ENCODE measurements at places on chromosomes 2 and 18.

- DNase-seq = no peak
These were observed 934 bp downstream of the ZNF804A start for GRCh38 chr2:184599054-184599871.

- no peak for DNase-seq
These were observed 187.4 kb downstream of the ALK start for GRCh38 chr2:29733965-29734364.

GRCh38 chr2:240752209-240752608, 60.5 kb downstream of the AQP12A start:
- no peak for DNase-seq

- no peak for DNase-seq
These were observed 118.3 kb downstream of the SH3RF3 start for GRCh38 chr2:109247340-109247739.

DNA sequence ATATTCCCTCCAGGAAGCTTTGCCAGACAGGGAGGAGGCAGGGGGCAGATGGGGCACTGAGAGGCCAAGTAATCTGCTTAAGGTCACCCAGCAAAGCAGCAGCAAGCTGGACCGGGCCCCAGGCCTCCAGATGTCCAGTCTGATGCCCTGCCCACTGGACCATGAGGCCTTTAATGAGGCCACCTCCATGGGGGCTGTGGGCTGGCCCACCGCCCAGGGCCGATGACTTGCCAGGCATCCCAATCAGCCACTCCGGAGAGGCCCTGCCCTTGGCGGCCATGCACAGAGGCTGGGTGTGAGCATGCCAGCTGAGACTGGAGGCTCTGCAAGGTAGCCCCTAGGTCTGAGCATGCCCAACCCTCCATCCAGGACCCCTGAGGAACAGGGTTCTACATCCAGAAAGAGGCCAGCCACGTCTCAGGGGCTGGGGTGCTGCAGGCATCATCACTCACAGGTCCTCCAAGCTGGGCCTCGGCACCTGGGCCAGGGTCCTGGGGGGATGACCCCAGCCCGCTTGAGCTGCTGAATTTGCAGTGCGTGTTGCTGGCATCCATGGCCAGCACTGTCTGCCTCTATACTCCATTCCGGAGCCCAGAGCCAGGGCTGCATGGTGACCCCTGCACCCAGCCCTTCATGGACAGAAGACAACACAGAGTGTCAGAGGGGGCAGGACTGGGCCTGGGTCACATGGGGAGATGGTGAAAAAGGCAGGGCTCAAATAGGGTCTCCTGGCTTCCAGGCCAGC, 164.2 kb downstream of the INHBB start:
- DNase-seq = no peak

All from T-helper 17 cell (primary cell).